ENCODE measurements at places on chromosomes 6 and 20.

- no peak for DNase-seq
These were observed 263.6 kb downstream of the CD83 start for GRCh38 chr6:14380901-14381828.

DNA sequence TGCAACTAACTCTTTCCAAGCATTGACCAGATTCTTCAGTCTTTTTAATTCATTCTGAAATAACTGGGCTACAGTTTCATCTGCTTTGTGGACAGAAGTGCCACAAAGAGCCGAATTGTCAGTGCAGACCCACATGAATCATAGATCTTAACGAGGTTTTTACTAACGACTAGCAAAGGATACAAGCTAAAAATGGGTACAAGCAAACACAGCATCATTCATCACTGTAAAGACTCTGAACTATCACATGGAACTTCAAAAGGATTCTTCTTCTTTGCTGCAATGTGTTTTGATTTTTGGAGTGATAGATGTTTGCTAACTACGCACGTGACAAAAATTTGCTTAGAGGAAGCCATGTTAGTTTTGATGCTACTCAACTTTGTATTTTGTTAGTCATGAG is 227.1 kb downstream of the ESR1 start:
- no peak for DNase-seq

DNA sequence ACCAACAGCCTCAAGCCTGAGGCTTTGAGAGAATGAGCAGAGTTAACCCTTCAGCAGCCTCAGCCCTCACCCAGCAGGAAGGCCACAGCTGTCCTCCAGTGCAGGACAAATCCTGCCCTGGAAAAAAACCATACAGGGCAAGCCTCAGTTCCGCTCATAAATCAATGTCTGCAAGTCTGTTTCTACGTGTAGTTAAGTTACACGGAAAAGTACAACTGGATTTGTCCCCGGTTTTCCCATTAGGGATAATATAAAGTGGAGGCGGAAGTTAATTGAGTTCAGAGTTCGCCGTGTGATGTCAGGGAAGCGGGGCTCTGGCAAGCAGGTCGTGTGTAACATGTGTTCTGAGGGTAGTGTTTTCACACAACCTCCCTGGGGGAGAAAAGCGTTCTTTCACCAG is 44.2 kb upstream of the EYA2 start:
- no peak for DNase-seq

GRCh38 chr20:57190536-57191264 is 75.7 kb downstream of the BMP7 start:
- DNase-seq, result no peak

DNA sequence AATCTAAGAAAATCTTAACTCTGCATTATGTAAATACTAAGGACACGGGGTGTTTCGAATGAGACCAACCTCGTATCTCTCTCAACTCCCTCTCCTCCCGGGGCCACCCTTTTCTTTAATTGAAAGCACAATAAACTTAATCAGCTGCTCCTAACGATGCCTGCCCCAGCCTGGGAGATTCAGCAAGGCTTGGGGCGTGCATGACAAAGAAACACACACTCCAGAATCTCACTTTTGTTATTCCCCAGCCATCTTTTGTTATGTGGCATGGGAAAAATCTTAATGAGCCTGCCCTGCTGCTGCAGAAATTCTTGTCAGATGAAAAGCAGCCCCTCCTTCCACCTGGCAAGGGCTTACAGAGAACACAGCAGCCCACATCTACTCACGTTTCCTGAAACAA is 117.4 kb downstream of the TTLL2 start:
- DNase-seq, result no peak

- no peak for DNase-seq
These were observed 54.6 kb downstream of the BPIFB1 start for GRCh38 chr20:33337531-33338165.

DNA sequence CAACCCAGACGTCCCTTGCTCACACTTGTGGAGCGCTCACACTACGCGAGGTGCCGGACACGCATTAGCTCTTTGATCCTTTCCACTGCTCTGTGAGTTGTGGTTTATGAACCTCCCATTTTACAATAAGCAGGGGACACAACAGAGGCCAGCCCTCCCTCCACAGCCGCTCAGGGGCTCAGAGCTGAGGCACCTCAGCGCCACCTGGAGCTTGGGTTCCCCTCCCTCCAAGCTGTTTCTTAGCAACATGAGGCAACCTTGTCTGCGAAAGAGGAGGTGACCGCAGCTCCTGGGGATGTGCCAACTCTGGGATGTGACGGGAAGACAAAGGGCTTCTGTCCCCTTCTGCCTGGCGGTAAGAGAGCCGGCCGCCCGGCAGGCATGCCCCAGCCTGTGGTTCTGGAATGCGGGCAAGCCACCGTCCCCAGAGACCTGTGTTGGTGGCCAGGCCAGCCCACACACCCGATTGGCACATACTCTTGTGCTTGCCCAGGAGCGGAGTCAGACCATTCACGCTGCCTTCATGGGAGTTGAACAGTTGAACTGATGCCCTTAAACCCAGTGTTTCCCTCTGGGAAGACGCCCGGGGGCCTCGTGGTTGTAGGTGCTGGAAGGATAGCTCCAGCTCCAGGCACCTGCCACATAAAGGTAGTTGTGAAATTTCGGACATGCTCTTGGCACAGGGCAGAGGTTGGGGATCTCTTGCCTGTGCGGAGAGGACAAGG is 44.5 kb downstream of the RBM38 start:
- DNase-seq, result peak; percentile 66

DNA sequence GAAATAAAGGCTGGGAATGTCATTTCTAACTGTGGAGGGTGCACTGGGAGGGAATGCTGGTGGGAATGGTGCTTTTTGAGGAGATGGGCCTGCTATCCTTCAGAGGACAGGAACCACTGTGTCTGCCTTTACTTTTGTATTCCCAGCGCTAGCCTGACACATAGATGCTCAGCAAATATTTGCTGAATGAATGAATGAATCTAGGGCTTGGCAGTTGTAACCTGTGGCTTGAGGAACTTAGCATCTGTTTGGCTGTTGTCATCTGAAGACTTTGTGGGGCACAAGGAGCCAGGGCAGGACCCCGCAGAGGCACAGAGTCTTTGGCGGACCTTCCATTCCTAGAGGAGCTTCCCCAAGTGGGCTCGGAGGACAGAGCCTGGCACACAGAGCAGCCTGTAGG is 6.1 kb downstream of the TOX2 start:
- DNase-seq, result no peak

DNA sequence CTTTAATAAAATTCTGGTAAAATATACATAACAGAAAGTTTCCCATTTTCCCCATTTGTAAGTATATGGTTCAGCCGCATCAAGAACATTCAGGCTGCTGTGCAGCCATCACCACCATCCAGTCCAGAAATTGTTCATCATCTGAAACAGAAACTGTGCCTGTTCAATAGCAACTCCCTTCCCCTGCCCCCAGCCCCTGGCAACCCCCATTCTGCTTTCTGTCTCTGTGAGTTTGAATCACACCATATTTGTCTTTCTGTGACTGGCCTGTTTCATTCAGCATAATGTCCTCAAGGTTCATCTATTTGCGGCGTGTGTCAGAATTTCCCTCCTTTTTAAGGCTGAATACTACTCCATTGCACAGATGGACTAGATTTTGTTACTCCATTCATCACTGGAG is 19.1 kb downstream of the VSTM2L start:
- no peak for DNase-seq

DNA sequence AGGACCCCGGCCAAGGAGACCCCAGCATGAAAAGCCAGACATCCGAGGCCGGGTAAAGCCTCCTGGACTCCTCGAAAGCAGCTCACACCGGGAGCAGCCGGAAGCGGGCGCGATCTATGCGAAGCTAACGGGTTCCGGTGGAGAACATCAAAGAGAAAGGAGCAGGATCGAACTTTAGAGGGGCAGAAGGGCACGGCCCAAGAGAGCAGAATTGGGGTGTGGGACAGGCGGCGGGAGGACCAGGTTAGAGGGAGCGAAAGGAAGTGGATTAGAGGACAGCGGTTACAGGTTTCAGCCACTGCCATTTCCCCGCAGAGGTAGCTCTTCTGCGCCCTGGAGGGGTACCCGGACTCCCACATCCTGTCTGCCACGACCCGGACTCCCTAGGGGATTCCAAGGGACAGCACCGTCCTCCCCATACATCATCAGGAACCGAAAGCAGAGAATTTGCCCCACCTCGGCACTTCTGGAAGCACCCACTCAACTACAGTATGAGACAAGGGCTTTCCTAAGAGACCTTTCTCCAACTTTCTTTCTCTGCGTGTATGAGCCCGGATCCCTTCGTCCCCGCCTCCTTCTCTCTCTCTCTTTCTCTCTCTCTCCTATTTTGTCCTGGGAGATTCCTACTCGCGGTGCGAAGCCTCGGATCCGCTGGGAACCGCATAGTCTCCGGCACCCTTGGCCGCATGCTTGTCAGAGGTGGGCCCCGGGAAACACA is 507 bp upstream of the VGLL2 start:
- DNase-seq, result no peak

DNA sequence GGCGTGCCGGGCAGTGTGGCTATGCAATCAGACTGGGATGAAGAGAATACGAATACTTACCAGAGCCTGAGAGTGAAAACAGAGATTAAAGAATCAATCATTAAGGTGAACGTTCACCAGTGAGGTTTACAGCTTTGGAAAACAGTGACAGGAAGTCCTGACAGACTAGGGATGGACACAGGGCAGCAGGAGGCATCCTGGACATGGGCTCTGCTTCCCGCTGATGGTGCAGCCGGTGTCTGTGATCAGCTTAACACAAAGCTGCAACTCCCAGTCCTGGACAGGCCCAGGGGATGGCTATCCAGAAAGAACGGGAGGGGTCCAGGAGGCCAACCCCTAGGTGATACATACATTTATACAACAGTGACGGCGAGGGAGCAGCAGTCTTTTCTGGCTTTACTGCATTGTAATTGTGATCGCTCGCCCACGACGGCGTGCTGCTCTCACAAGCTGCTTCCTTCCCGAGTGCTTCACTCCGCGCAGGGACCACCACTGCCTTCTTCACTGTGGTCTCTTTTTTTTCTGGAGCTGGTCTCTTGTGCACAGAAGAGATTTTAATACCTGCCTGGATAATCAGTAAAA is 20.7 kb downstream of the DIDO1 start:
- DNase-seq, result no peak

DNA sequence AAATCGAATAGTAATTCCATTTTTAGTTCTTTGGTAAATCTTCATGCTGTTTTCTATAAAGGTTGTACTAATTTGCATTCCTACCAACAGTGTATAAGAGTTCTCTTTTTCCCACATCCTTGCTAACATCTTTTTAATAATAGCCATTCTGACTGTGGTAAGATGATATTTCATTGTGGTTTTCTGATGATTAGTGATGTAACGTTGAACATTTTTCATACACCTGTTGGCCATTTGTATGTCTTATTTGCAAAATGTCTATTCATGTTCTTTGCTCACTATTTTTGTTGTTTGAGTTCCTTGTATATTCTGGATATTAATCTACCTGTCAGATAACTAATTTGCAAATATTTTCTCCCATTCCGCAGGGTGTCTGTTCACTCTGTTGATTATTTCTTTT is 64.5 kb downstream of the LIN28B start:
- no peak for DNase-seq

GRCh38 chr20:45372646-45373352 is 5.3 kb downstream of the TP53TG5 start:
- DNase-seq, result no peak

DNA sequence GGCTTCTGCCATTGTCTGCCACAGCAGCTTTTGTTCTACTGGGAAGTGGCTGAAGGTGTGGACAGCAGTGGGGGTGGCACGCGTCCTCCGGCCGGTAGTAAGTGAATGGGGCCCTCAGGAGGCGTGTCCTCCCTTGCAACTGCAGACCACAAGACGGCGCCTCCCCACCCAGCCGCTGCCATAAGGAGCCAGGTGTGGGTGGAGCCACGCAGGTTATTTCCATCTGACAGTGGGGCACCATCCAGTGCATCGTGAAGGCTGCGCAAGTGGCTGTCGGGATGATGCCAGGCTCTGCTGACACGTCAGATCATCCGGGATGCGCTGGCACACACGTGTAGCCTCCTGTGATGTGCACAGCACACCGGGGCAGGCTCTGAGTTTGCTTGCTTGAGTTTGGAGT is 379.7 kb downstream of the CDH4 start:
- DNase-seq, result no peak

DNA sequence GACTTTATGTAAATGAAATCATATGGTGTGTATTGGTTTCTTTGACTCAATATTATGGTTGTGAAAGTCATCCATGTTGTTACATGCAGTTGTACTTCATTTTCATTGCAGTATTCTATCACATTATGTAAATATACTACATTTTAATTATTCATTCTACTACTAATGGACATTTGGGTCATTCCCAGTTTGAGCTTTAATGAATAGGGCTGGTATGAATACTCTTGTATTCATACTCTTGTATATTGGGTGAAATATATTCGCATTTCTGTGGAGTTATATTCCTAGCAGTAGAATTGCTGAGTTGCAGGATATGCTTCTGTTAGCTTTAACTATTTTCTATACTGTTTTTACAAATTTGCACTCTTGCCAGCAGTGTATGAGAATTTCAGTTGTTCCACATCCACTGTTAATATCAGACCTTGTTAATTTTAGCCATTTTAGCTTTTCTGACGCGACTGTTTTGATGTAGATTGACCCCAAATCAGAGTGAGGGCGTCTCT is 944.3 kb downstream of the KIF16B start:
- no peak for DNase-seq

GRCh38 chr6:41194386-41194785 is 6.6 kb downstream of the TREML2 start:
- no peak for DNase-seq

DNA sequence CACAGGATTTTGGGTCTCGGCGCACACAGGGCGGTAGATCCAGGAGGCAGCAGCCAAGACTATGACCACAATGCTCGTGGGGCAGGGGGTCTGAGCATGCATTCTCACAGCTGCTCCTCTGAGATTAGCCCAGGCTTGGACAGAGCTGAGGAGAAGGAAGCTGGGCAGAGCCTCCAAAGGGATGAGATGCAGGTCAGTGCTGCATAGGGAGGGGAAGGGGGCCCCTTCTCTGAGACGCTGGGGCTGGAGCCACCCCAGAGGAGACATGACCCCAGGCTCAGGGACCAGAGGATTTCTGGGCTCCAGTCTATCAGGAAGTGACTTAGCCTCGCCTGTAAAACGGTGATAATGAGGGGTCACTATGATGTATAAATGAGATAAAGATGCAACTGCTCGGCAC is 93.9 kb downstream of the BFSP1 start:
- DNase-seq, result no peak

- no peak for DNase-seq
These were observed 90.2 kb upstream of the TOX2 start for GRCh38 chr20:43824309-43825050.
